ENCODE measurements at places on chromosomes 7 and 10.

DNA sequence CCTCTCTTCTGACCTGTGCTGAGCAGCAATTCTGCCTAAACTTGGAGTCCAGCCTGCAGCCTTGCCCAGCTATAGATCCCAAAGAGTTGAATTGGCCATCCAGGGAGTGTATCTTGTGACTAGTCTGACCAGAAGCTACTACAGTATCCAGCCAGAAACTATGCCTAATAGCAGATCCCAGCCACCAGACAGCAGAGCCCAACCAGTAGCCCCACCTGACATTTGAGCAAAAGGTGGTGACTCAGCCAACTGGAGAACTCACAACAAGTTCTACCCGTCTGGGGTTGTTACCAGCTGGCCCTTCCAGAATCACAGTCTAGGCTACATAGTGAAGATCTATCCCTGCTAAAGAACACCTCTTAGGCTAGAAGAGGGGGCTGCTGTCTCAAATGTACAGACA, 315.0 kb downstream of the CRPPA start:
- DNase-seq: no peak

DNA sequence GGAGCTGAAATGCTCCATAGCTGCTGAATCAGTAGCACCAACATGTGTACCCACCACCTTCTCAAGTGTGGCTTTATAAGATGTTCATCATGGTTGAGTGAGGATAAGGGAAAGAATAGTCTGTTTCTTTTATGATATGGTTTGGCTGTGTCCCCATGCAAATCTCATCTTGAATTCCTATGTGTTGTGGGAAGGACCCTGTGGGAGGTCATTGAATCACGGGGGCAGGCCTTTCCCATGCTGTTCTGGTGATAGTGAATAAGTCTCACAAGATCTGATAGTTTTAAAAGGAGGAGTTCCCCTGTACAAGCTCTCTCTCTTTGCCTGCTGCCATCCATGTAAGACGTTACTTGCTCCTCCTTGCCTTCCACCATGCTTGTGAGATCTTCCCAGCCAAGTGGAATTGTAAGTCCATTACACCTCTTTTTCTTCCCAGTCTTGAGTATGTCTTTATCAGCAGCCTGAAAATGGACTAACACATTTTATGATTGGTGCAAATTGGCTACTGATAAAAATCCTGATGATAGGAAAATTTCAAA, 799.9 kb downstream of the TNS3 start:
- DNase-seq: no peak

- DNase-seq: no peak
These were observed 6.5 kb upstream of the ERLIN1 start for GRCh38 chr10:100192350-100192749.

- no peak for DNase-seq
These were observed 41.9 kb upstream of the OGDHL start for GRCh38 chr10:49803988-49804387.

- DNase-seq: no peak
These were observed 295.4 kb downstream of the CDK14 start for GRCh38 chr7:90891529-90891928.

DNA sequence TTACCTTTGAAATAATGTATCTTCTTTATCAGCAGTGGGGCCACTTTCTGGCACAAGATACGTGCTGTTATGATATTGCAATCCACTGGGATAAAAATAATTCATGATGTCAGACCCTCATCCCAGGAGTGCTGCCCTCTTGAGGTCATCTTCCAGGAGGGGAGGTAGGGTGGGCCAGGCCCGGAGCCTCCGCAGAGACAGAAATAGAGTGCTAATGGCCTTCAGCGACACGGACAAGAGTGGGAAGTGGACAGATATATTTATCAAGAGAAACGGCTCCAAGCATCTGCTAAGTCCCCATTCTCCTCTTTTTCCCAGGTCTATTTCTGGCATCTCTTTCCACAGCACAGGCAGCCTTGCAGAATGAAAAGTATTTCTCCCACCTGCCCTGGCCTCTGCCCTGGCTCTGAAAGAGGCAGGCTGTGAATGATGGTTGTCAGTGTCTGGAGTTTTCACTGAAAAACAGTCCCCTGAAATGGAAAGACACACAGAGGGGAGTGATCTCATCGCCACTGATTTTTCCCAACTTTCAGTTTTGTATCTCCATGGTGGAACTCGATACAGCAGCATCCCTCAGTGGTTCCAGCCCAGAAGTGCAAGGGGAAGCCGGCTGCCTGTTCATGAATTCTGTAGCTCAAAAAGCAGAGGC, 251.7 kb upstream of the MYO3A start:
- no peak for DNase-seq

- DNase-seq: peak; percentile 47
These were observed 15.3 kb upstream of the GPR146 start for GRCh38 chr7:1028775-1029636.

- DNase-seq: no peak
These were observed 85.3 kb downstream of the LARP4B start for GRCh38 chr10:846126-846685.

DNA sequence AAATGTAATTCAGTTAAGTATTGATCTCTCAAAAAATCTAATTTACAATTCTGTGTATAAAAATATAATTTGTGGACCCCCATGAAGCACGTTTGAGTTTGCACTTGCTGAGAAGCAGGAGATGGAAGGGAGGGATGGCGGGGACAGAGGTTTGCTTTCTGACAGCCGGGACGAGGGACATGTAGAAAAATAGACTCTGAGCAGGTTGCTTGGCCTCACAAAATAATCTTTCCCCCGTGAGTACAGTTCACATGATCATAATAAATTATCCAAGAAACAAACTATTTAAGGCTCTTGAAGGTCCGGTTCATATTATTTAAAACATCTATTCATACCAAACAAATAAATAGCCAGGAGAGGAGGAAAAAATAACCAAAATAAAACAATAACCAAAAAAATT, 10.0 kb downstream of the SHH start:
- no peak for DNase-seq

GRCh38 chr10:50152792-50153272, 85.1 kb downstream of the WASHC2A start:
- no peak for DNase-seq

DNA sequence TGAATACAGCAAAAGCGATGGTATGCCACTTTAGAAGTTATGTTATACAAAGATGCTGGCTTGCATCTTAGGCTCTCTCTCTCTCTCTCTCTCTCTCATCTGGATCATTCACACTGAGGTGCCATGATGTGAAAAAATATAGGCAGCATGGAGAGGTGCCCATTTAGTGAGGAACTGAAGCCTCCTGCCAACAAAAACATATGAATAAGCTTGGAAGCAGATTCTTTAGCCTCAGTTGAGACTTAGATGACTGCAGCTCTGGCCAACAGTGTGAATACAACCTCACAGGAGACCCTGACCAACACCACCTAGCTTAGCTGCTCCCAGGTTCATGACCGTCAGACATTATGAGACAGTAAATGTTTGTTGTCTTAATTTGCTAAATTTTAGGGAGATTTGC, 560.1 kb upstream of the LRRTM3 start:
- DNase-seq: no peak

- no peak for DNase-seq
These were observed 32.9 kb downstream of the ENTPD1 start for GRCh38 chr10:95788830-95789229.

- no peak for DNase-seq
These were observed 34.9 kb downstream of the PRKAR2B start for GRCh38 chr7:107079212-107079940.

GRCh38 chr10:132118366-132118765, 52.6 kb downstream of the JAKMIP3 start:
- no peak for DNase-seq

DNA sequence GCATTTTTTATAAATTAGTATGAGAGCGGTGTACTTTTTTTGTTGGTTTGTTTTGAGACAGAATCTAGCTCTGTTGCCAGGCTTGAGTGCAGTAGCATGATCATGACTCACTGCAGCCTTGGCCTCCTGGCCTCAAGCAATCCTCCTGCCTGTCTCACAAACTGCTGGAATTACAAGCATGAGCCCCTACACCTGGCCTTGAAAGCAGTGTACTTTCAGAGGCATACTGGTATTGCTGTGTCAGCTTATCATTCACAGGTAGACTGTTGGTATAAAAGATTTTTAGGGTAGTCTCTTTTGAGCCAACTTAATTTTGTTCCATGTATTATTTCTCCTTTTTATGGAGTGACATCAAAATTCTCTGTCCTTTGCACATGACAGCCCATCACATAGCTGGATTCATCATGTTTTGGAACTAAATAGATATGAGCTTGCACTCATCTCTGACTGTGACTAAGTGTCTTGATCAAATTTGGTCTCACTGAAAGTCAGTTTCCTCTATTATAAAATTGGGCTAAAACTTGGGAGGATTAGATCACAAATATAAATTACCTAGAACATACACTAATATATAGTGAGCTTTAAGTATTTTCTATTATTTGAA, 12.4 kb downstream of the GNAT3 start:
- peak; percentile 31 for DNase-seq

DNA sequence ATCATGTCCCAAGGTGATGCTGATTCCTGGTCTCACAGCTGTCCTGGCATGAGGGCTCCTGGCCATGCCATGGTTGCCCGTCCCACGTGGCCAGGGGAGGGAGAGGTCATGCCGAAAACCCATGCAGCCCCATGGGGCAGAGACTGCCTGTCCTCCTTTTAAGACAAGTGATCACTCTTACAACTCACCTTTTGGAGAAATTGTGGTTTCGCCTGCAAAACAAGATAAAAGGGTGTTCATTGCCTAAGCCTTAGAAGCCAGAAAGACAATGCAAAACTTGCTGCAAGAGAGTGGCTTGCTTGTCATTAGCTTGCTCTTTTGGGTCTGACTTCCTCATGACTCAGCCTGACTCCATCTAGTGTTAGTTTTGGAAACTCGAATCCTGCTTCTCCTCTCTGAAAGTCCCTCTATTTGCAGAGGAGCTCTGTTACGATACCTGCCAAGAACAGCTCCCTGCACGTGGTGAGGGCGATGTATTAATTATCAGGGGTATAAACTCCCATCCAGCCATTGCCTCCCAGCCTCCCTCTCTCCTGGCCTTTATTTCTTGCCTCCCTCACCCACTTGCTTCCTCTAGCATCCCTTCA, 26.7 kb downstream of the TMEM273 start:
- no peak for DNase-seq

DNA sequence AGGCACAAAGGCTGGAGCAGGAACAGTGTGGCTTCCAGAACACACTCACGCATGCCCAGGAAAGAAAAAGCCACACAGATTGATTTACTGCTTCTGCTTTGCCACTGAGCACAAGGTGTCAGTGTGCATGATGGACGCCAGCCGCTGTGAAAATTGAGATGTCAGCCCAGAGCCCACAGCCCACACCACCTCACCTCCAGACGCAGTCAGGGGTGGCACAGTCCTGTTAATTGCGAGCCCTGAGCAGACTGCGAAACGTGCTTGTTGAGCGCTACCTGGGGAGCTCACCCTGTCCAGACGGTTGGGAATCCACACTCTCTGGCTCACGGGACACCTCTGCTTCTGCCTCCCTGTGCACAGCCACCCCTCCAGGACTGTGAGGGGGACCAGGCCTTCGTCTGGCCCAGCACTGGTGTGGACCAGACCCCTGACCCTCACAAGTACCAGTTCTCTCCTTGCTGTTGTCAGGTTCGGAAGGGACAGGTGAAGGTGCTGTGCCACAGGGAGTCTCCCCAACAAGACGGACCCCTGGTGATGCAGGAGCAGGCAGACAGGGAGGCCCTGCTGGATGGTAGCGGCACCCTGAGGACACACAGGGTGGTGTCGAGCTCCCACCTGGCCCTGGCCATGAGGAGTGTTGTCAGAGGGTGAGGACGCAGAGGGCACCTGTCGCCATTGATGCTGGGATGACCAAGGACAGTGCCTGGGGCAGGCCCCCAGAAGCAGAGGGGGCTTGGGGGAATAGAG, 15.3 kb downstream of the RASGEF1A start:
- peak; percentile 18 for DNase-seq

DNA sequence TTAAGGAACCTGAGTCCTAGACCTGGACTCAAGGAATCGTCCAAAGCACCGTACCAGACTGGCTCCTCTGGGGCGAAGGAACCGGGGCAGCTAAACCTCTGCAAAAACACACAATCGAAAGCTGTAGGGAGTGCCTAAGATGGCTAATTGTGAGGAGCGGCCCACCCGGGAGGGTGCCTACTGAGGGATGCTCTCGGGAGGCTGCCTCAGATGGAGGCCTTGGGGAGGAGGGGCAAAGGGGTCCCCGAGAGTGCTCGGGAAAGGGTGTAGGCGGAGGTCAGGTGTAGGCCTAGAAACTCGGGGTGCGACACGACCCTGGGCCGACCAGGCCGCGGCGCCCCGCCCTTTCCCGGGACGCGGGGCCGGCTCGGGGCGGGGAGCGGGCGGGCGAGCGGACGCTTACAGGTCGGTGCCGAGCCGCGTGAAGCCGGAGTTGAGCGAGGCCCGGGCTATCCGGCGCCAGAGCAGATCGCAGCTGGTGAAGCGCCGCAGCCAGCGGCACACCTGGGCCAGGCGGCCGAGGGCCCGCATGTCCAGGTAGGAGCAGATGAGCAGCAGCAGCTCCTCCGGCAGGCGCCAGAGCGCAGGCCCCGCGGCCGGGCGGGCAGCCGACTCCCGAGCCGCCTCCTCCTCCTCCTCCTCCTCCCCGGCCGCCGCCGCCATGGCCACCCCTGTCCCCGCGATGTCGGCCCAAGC, 844 bp downstream of the FBXW4 start:
- DNase-seq: no peak

All from omental fat pad (tissue), 4 donors.